ENCODE measurements at places on chromosomes 13 and 19.

DNA sequence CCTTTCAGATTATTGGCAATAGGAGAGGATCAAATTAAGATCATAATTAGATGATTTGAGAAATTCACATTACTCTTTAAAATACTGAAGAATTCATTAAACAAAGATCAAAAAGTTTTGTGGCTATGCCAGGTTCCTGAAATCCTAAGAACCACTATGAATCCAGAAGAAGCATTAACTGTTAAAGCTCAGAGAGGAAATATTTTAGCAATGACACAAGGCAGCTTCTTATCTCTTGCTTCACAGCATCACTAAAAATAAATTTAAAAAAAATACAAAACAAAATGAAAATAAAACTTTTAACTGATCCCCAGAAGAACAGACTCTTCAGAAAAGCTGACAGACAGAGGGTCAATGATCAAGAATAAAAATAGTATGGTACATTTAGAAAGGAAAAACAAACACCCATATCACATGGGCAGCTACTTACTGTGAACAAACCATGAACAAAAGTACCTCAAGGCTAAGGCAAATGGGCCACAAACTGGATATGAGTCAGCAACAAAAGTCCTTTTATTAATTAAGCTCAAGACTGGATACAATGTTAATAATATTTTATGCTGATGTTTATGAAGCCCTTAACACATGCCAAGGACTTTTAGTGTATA lies 19.6 kb downstream of the RNF6 start:
- DNase-seq: no peak

GRCh38 chr19:38506723-38507550 lies 73.4 kb downstream of the RYR1 start:
- DNase-seq: no peak

DNA sequence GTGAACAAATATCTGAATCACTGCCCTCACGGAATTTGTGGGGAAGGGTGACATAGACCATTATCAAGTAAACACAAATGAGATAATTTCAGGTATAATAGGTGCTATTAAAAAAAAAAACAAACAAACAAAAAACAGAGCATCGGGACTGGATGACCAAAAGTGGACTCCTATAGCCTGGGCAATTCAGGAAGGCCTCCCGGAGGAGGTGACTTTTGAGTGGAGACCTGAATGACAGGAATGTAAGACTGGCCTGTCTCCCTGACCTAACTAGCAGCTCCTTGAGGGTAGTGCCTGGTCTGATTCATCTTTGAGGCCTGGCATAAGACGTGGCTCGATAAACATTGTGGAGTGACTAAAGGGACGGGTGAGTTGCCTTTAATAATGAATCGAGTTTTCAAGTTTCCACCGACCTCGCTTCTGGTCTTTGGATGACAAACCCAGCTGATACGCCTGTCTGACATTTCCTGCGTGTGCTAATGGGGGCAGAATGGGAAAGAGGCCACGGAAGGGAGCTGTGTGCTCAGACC lies 6.8 kb downstream of the KLK10 start:
- no peak for DNase-seq

GRCh38 chr19:19259741-19260140 lies 13.4 kb downstream of the TM6SF2 start:
- peak; percentile 70 for DNase-seq

- peak; percentile 34 for DNase-seq
Observed at GRCh38 chr19:42081584-42082203, 5.7 kb downstream of the ZNF574 start.

DNA sequence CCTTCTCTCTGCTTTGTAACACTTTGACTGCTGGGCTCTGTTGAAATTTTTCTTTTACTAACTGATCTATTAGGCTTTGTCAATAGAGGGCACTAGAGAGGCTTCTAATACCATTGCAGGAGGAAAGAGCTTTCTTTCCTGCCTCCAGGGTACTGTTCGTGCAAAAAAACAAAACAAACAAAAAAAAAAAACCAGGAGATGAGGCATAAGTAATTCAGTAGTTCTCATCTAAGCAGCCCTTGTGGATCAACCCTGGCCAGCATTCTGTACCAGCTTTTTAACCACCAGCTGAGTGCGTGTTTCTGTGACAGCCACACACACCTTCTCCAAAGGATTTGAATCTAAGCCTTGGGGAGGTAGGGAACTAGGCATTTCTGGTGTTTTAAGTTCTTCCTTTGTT lies 1707.6 kb upstream of the SLC10A2 start:
- no peak for DNase-seq

DNA sequence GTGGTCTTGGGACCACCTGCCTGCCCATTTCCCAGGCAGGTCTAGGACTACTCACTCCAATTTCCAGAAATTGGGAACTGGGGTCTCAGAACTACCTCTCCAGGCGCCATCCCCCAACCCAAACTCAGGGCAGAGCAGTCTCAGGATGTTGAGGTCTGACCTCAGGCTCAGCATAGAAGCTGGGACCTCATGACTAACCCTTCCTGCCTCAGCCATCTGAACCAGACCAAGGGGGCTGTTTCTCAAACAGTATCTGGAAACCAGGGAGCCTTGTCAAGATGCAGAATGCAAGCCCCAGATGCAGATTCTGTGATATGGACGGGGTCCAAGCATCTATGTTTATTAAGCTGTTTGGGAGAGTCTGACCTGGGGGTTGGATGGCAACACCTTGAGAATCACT lies 1.3 kb downstream of the FBXW9 start:
- no peak for DNase-seq

DNA sequence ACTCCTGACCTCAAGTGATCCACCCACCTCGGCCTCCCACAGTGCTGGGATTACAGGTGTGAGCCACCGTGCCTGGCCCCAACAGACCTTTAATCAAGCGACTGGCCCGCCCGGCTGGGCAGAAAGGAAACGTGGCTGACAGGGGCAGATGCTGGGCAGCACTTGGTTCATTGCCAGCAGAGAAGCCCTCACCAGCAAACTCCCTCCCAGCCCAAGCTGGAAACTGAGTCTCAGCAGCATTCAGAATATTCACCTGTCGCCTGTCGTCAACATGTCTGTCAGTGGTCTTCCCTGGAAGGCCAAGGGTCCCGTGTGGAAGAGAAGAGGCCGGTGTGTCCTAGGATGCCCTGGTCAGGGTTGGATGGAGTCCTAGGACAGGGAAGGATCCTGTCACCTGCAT lies 245.0 kb downstream of the TEX29 start:
- peak; percentile 50 for DNase-seq

DNA sequence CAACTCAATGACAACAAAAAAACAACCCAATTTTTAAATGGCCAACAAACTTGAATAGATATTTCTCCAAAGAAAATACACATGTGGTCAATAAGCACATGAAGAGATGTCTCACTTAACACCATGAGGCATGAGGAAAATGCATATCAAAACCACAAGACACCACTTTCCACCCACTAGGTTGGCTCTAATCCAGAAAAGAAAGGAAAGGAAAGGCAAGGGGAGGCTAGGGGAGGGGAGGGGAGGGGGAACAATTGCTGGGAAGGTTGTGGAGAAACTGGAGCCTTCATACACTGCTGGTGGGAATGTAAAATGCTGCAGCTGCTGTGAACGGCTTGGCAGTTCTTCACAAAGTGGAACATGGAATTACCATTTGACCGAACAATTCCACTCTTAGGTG lies 854.3 kb downstream of the UQCRFS1 start:
- no peak for DNase-seq

GRCh38 chr13:31904941-31905824 lies 126.4 kb upstream of the FRY start:
- DNase-seq: no peak

- DNase-seq: no peak
Observed at GRCh38 chr13:26784704-26785639, 24.4 kb upstream of the GPR12 start.

- no peak for DNase-seq
Observed at GRCh38 chr13:30933354-30933670, 856 bp downstream of the TEX26 start.

- no peak for DNase-seq
Observed at GRCh38 chr13:26992951-26993719, 178.5 kb downstream of the USP12 start.

- no peak for DNase-seq
Observed at GRCh38 chr13:93810264-93810663, 583.7 kb downstream of the GPC6 start.

DNA sequence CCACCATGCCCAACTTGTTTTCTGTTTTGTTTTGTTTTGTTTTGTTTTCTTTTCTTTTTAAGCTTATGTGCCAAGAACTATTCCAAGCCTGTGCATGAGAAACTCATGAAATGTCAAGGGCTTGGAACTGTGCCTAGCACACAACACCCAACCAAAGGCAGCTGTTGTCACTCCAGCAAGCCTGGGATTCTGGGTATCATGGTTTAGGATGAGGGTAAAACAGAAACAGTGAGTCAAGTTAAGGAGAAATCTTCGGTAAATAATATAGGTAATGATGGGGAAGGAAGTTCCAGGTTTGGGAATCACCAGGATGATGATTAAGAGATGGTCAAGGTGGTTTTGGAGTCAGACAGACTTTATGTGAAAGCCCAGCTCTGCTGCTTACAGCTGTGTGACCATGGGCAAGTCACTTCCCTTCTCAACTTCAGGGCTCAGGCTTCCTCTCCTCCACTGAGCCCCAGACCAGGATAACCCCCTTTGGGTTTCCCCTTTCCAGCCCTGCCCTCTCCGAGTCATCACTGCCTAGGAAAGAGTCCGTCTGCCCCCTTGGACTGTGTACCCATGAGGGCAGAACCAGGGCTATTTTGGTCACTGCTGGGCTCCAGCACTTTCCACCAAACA lies 5.0 kb downstream of the PVR start:
- DNase-seq: no peak

DNA sequence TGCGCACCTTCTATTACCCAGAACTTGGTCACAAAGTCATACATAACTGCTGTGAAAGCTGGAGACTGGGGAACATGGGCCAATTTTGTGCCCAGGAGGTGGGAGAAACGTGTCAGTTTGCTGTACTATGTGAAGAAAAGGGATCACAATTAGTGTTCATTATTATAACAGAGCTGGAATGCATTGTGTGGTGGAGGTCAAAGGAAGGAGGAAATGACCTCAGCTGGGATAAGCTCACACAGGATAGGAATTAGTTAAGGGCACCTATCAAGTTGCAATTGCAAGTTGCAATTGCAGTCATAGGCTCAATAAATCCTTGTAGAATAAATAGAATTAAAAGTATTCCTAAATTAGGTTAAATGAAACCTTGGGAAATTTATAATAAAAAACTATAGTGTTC lies 103.9 kb upstream of the OBI1 start:
- no peak for DNase-seq

- no peak for DNase-seq
Observed at GRCh38 chr13:75222031-75222430, 259.9 kb downstream of the TBC1D4 start.

- DNase-seq: no peak
Observed at GRCh38 chr13:39144391-39144790, 106.1 kb downstream of the NHLRC3 start.

DNA sequence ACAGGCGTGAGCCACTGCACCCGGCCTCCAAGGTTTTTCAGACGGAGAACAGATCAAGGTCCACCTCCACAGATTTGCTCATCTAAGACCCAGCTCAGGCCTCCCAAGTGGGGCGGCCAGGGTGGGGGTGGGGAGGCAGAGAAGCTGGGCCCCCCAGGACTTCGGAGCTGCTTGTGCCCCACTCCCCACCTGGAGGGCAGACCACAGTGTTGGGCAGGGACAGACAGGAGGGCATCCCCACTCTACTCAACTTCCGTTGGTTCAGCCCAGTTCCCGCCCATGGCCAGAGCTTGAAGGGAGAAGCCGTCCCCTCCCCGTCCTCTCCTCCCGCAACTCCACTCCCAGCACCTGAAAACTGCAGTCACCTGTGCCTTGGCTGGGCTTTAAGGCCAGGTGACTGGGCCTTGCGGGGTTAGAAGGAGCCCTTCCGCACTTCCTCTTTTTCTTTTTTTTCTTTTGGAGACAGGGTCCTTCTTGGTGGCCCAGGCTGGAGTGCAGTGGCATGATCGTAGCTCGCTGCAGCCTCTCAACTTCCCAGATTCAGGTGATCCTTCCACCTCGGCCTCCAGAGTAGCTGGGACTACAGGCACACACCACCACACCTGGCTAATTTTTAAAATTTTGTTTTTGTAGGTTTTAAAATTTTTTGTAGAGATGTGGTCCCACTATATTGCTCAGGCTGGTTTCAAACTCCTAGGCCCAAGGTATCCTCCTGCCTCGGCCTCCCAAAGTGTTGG lies 734 bp upstream of the LRRC8E start:
- DNase-seq: no peak

- no peak for DNase-seq
Observed at GRCh38 chr19:51610576-51610975, 19.6 kb downstream of the SIGLEC5 start.

DNA sequence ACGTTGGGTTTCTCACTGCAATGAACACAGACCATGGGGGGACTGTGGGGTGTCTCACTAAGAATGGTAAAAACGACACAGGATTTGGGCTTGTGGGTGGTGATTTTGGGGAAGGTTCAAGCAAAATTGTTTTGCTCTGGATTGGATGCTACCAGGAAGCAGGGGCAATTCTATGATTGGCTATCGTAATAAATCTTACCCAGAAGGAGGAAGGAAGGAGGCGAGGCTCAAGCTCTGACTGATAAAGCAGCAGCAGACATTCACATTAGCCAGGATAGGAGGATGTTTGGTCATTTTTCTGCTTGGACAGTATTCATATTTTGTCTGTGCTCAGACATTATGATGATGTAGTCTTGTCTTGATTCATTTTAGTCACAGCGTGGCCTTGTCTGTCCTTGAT lies 1.5 kb downstream of the ZNF576 start:
- DNase-seq: no peak

All from posterior cingulate gyrus (tissue), 11 donors.